ENCODE measurements at places on chromosomes 5 and 9. TPM values are rescaled to one million over a fixed set of nuclear protein-coding genes. Genes with fewer than 3 reads are reported as not detected.

DNA sequence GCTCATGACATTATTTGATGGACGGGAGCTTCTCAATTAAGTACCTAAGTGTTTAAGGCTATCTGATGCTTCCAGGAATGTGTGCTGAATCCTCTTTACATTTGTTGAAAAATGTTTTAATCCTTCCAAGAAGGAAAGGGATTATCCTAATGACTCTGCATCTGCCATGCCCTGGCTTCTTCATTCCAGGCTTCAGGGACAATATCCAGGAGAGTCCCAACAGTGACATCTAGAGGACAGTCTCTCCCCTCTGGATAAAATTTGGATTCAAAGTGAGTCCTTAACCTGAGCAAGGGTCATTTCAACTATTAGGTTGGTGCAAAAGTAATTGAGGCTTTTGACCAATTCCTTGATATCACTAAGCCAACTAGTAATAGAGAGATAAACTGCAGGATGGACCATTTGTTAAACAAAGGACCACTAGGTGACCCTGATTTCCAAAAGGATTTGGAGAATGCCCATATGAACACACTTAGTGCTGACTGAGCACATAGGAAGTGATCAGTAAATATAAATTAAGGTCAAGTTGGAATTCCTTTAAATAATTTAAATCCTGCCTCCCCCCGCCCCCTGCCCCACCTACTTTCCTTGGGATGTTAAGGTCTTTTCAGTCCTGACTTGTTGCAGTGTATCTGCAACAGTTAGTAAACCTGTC is 19.1 kb downstream of the TNFSF8 start:
- DNase-seq, result peak; percentile 67

DNA sequence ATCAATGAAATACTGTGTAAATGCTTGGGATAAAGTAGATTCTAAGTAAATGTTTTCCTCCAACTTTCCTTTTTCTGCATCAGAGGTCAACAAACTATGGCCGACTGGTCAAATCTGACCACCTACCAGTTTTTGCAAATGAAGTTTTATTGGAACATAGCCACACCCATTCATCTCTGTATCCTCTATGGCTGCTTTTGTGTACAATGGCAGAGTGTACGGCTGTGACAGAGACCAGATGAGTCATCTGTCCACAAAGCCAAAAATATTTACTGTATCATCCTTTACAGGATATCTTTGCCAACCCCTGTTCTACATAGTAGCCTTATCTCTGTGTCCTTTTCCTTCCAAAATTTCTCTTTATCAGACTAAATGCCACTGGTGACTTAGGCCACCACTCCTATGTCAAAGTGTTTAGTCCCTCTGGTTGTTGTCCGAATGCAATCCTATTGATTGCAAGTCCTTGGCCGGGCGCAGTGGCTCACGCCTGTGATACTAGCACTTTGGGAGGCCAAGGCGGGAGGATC is 218.4 kb upstream of the KLF4 start:
- DNase-seq, result no peak

- no peak for DNase-seq
These were observed 142.9 kb upstream of the POU5F2 start for GRCh38 chr5:93884254-93884653.

- DNase-seq, result no peak
These were observed 5.7 kb downstream of the MEGF10 start for GRCh38 chr5:127296321-127296720.

- DNase-seq, result no peak
These were observed 19.1 kb upstream of the SH3RF2 start for GRCh38 chr5:145917288-145917687.

GRCh38 chr9:104725014-104725413 is 22.5 kb upstream of the NIPSNAP3A start:
- no peak for DNase-seq

- DNase-seq, result no peak
These were observed 489.4 kb downstream of the ZNF608 start for GRCh38 chr5:124257048-124257447.

- DNase-seq, result no peak
These were observed 98.4 kb upstream of the CPLX2 start for GRCh38 chr5:175772747-175773533.

- no peak for DNase-seq
These were observed 1275.7 kb downstream of the PTPRD start for GRCh38 chr9:9337129-9337528.

GRCh38 chr5:136034492-136034891 is 5.7 kb downstream of the TGFBI start:
- DNase-seq, result no peak

- no peak for DNase-seq
These were observed 49.4 kb downstream of the TGFBR1 start for GRCh38 chr9:99154356-99154755.

- DNase-seq, result no peak
These were observed 432.8 kb upstream of the PTPRD start for GRCh38 chr9:11045589-11045988.

The ZFP37 gene
- not detected for total RNA-seq

The OR1Q1 gene
- total RNA-seq, result not detected

The PPIP5K2 gene
- 48.1 TPM for total RNA-seq

The MCCC2 gene
- total RNA-seq, result 124 TPM

The GDF9 gene
- total RNA-seq, result 0.59 TPM

The PCDHB7 gene
- total RNA-seq, result not detected

The HTR1A gene
- total RNA-seq, result not detected
